ENCODE measurements at places on chromosomes 2 and 18.

DNA sequence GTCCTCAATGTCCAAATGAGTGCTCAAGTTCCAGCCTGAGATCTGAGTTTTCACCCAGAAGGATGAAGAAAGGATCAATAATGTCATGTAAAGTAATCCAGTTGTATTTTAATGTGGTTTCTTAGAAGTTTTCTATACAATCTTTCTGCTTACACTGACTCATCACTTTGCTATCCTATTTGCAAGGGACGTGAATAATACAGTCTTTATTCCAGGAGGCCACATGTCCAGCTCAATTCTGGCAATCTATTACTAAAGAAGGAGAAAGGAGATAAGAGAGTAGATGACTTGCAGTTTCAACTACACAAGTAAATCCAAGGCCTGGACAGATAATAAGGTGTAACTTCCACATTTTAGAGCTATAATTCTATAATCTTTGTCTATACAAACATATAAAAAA is 601.1 kb upstream of the SETBP1 start:
- no peak for DNase-seq

- DNase-seq: no peak
These were observed 608.2 kb upstream of the ACVR2A start for GRCh38 chr2:147236601-147237000.

- no peak for DNase-seq
These were observed 340.5 kb downstream of the NBAS start for GRCh38 chr2:15220603-15221002.

DNA sequence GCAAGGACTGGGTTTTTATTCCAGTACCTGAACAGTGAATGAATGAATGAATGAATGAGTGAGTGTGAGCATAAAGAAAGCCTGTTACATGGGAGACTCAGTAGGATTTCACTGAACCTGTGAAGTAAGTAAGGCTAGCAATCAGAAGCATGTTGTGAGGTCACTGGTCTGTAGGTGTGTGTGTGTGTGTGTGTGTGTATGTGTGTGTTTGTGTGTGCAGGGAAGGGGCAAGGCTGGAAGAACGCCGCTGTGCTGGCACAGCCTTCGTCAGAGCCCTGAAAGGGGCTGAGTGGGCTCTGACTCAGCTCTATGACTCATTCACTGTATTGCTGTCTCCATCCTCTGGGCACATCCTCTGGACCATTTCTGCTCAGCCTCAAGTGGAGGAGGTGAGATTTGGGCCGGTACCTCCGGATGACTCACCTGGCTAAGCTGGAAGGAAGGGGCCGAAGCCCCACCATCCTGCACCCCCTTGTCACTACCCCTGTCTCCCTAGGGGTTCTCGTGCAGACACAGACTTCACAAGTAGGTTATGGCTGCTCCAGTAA is 51.4 kb upstream of the MRPL33 start:
- no peak for DNase-seq

DNA sequence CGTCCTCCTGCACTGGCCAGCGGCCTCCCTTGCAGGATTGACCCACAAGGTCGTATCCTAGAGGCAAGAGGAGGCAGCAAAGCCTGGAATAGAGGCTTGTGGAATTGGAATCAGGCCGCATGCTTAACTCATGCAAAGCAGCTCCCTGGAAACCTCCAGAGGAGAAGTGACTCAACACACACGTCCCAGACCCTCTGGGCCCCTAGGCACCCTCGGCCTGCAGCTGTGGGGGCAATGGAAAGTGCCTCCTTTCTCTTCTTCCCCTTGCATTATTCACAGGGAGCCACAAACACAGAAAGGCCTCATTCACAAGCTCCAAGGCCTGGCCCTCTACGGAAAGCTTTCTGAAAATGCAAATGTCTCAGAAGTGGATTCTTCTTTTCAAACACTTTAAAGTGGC is 19.6 kb downstream of the SPATA3 start:
- DNase-seq: no peak

GRCh38 chr2:212384027-212384426 is 154.6 kb downstream of the ERBB4 start:
- DNase-seq: no peak
